ENCODE measurements at places on chromosomes 2 and 18.

- DNase-seq = no peak
Observed at GRCh38 chr18:63930773-63931354, 18.2 kb upstream of the HMSD start.

DNA sequence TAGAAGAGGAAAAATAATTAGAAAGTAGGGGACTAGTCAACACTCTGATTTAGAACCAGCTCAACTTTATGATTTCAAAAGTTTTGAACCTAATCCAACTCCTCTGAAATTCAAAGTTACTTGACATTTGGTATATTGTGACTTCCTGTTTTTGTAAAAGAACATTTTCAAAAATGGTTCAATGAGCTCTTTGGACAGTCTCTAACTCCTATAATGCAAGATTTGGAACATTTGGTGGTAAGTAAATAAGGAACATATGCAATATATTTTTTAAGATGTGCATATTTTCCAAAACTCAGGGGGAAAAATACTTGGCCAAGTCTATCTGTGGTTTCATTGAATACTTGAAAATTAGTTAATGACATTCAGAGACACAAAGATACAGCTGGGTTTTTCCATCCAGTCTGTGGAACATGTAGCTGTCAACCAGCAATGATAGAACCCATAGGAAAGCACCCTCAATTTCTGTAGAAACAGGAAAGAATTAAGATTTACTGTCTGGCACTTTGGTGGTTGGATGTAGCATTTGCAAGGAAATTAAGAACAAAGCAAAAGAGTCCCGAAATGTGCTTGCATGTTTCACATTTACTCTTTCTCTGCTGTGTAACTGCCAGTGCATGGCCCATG lies 17.0 kb upstream of the ANKRD44 start:
- DNase-seq = no peak

DNA sequence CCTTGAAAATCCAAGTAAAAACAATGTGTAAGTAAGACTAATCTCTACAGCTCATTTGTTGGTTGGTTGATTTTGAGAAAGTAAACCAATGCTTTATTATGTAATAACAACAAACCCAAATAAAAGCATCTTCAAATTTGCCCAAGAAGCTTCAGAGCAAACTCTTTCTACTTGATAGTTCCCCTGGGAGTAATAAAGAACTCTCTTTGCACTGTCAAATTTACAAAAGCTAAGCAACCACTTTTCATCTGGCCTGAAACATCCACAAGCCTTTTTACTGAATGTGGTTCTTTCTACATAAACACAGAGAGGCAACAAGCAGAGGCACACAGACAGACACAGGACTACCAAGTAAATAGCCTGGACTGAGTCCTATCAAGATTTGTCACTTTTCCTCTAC lies 28.8 kb upstream of the CACNB4 start:
- DNase-seq = no peak

DNA sequence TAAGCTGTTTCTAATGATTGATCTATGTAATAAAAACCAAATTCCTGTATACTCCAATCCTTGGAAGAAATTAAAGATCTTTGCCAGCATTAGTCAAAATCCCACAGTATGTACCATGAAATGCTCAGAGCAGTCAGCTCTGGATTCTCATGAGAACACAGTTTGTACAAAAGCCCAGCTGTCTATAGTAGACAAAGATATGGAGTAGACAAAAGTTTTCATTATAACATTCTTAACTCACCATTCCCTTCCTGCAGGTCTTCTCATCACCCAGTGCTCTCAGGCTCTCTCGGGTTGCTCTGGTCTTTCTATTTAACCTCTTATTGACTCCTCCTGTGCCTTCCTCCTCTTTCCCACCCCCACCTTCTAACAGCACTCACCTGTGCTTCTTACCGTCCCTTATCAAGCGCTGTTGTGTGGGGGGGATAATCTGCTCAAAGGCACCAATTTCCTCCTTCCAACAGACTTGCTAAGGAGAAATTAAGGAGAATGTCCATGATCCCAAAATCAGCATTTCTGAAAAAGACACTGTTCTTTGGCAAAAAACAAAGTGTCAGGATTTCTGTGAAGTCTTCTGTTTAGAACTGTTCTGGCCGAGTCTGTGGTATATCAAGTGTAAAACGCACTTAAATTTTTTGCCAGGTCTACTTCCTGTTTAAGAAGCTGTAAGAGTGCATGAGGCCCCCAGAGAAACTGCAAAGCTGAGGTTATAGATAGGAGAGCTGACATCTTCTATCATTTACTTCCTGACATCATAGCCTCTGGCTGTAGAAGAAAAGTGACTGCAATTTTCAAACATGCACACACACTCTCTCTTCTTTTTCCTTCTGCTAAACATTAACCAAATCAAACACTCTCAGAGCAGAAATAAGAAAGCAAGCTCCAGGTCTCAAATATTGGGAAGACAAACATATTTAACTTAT lies 144.1 kb downstream of the EVA1A start:
- DNase-seq = no peak

- DNase-seq = no peak
Observed at GRCh38 chr2:105912081-105912480, 167.4 kb downstream of the NCK2 start.

DNA sequence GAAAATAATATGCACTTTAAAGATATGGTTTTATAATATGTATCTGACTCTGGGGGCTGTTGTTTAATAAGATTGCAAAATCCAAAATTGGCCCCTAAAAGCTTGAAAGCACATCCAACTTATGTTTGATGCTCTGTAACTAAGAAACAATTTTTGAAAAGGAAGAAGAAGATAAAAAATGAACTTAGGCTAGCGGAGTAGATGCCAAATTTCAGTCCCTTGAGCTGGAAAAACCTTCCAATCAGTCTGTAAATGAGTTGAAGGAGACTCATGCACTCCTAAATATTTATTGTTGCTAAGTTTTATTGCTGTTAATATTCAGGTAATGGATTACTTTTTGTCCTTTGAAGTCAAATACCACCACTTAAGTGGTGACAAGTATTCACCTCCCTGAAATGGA lies 465.0 kb downstream of the ZEB2 start:
- DNase-seq = no peak

Data from activated CD4-positive, alpha-beta T cell treated with anti-CD3 and anti-CD28 coated beads for 4 hours (primary cell).